Stimulated activated CD8-positive, alpha-beta memory T cell treated with anti-CD3 and anti-CD28 coated beads, Interleukin-4, amount 100 ng/mL, for 1 hour (primary cell): ENCODE measurements at places on chromosomes 12 and 14.

DNA sequence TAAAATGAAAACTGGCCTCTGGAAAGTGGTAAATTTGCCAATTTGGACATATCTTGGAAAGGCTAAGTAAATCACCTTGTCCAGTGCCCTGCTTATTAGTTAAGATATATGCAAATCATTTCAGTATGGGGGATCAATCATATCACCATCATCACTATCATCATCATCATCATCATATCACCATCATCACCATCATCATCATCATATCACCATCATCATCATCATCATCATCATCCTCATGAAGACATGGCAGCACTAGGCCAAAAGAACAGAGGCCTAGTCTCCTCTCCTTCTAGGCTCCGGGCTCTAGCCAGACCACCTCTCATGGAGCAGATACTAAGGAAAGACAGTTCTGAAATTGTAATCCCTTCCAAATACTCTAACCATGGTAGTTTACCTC is 20.3 kb downstream of the OTX2 start:
- no peak for DNase-seq

GRCh38 chr14:78902010-78902623 is 731.9 kb downstream of the NRXN3 start:
- no peak for DNase-seq

DNA sequence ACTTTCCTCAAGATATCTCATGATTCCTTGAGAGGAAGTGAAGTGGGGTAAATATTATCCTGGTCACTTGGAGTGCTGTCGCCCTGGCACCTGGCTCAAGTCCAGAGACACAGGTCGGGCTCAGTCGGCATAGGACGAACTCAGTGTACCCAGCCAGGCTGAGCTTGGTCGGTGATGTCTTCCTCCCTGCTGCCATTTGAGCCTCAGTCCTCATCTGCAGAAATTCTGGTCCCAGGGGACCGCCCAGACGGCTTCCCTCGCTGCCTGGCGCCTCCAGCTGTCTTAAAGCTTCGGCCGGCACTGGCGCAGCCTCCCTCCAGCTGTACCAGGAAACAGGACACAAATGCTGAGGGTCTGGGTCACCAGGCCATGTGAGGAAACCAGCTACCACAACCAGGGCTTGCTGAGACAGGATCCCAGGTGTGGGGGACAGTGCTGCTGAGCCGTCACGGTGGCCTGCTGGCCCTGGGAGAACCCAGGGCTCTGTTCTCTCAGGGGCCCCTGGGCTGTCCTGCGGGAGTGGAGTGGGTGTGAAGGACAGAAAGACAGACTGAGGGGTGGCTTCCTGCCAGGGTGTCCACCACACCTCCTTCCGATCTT is 5.0 kb upstream of the KLC1 start:
- no peak for DNase-seq

DNA sequence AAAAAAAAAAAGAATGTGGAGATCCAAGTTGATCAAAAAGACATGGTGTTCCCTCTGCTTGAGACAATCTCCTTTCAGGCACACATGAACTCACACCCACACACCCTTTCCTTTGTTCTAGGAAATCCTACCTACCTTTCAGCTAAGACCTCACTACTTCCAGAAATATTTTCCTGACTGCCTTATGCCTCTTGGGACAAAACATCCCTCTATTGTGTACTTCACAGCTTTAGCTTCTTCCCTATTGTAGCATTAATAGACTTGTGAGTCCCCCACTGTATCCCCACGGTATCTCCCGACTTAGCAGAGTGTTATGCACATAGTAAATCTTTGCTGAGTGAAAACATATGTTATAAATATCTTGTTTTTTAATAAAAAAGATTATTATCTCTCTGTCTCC is 44.9 kb upstream of the AEBP2 start:
- DNase-seq = no peak

DNA sequence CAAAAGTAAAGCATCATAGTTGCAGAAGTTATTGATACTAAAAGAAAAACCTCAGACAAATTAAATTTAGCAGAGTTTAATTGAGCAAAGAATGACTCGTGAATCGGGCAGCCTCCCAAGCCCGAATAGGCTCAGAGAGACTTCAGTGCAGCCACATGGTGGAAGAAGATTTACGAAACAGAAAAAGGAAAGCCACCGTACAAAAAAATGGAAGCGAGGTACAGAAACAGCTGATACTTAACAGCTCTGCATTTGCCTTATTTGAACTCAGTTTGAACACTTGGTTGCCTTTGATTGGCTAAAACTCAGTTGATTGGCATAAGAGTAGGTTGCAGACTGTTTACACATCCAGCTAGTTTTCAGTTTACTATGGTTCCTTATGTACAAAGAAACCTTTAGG is 12.9 kb downstream of the TTC9 start:
- DNase-seq = no peak

- DNase-seq = no peak
Observed at GRCh38 chr14:100132903-100133510, 26.4 kb downstream of the DEGS2 start.

GRCh38 chr12:92065639-92066038 is 80.0 kb downstream of the BTG1 start:
- no peak for DNase-seq

DNA sequence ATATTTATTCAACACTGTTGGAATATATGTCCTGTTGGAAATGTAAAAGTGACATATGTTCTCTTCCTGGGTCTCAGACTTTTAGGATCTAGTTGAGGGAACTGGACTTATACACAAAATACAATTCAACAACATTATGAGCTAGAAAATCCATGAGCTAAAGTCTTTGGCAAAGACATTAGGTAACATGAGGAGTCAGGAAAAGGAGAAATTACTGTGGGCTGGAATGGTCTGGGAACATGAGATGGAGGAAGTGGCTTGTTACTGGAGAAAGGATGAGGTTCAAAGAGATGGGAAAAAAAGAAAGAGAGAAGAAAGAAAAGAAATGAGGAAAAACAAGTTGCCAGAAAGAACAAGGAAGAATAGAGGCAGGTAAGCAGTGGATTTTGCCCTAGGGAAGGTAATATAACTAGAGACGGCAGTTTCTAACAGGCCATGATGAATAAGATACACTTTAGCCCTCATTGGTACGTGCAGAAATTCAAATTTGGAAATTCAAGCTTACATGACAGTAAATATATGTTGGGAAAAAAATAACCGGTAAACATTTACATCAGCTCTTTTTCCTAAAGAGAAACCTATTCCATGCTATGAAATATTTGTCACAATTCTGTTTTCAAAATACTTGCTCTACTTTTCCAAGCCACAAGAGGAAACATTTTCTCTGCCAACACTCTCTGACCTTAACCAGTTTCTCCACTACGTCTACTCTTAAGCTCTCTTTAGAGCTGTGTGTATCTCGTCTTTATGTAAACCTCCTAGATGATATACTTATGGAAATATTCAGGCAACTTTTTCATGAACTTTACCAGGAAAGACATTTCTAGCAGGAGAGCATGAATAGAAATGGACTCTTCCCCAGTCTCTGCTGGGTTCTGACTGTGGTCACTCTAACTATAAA is 268.8 kb upstream of the BTG1 start:
- DNase-seq = no peak

GRCh38 chr14:94180655-94181271 is 6.6 kb downstream of the PPP4R4 start:
- no peak for DNase-seq

- no peak for DNase-seq
Observed at GRCh38 chr14:52241087-52241793, 26.3 kb upstream of the PTGDR start.

GRCh38 chr12:19709889-19710288 is 270.6 kb downstream of the AEBP2 start:
- DNase-seq = no peak

DNA sequence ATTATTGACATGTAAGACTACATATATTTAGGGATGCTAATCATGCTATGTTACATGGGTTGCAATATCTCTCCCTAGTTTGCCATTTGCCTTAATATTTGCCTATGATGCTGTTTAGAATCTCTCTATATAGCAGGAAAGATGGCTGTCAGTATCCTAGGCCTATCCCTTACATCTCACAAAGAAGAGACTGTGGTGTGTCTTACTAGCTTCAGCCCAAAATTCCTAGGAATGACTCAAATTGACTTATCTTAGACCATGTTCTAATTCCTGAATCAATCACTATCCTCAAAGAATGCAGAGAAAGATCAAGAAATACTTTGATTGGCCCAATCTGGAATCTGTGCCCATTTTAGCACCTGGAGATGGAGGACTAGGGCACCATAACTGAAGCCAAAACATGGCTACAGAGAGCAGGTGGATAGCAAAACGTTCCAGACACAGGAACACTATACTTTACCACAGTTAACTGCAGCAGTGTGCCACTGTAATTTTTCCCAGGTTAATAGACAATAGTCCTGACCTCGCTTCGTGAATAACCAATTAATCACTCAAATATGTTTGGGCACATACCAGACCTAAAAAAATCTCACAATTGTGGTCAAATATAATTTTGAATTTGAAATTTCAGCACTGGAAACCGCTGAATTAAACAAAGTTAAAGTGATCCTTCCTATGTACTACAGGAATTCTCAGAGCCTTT is 32.7 kb upstream of the GLIPR1 start:
- DNase-seq = no peak

DNA sequence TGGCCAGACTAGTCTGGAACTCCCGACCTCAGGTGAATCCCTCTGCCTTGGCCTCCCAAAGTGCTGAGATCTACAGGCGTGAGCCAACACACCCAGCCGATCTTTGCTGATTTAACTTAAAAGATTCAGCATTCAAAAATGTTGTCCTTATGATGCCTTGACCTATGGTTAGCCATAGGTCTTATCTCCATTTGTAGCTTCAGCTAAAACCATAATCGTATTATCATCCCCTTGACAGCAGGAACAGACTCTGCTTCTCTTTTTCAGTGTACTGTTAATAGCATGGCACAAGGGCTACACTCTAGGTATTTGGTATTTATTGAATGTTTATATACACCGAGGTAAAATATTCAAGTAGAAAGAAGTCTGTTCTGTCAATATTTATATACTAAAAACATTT is 15.3 kb downstream of the CCDC62 start:
- no peak for DNase-seq

- no peak for DNase-seq
Observed at GRCh38 chr14:68293404-68293803, 473.8 kb downstream of the RAD51B start.

- no peak for DNase-seq
Observed at GRCh38 chr14:84409435-84409834, 1120.5 kb upstream of the FLRT2 start.

DNA sequence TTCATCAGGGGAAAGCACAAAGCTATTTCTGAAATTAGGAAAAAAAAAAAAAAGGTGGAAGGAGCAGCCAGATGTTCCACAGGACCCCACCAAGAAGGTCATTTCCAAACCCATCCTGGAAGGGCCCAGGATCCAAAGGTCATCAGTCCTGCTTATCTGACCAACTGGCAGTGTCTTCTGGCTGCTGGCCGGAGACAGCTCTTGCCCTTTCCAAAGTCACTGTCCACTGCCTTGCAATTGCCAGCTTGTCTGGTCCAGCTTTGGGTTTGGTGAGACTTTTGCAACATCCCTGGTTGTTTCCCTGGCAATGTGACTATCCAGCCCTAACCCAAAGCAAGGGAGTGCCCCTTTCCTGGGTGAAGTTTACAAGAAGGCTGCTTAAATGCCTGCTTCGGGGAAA is 18.9 kb upstream of the HSPB8 start:
- no peak for DNase-seq

DNA sequence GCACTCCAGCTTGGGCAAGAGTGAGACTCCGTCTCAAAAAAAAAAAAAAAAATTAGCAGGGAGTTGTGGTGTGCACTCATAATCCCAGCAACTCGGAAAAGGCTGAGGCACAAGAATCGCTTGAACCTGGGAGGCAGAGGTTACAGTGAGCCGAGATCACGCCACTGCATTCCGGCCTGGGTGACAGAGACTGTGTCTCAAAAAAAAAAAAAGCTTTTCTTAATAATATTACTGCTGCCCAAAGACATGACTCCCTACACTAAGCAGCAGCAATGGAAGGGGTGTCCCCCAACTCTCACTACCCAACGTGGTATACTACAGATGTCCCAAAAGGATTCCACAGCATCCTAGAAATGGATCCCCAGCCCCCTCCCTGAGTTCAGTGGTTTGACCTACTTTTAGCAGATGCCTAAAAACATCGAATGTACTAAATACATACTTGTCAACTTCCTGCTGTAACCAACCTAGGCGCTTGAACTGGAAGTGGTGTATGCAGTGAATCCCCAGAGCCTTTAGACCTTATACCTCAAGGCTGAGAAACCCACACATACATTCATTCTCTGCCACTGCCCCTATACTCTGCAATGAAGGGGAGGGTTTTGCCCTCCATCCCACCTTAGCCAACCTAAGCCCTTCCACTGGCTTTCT is 8.5 kb upstream of the FKBP11 start:
- no peak for DNase-seq

DNA sequence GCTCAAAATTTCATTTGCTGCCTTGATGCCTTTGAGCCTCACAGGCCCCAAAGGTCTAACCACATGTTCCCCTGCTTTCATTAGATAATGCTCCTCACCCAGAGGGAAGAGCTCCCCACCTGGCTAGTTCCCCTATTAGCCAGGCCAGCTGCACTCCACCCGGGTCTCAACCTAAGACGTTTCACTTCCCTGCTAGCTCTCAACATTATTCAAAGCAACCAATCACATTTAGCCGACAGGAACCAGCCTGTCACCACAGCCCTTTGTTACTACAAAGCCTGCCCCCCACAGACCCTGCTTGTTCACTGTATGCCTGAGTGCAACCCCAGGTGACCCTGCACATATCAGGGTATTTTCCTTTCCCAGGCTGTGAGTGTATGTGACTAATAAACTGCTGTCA is 78.6 kb downstream of the SLC15A5 start:
- DNase-seq = no peak

- no peak for DNase-seq
Observed at GRCh38 chr12:123126294-123127181, 24.4 kb downstream of the PITPNM2 start.

DNA sequence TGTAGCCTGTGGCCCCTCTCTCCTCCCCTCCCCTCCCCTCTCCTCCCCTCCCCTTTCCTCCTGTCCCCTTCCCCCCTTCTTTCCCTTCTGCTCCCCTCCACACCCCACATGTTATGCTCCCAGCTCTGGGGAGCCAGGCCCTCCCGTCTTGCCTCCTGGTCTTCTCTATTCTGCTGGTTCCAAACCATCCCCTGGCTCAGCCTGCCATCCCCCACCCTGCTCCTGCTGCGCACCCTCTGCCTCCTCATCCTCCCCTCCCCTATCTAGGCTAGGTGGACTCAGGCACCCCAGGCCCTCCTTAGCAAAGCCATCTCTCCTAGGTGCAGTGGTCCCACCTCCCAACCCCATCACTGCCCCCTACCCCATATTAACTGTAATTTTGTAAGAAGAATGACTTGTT is 99.5 kb downstream of the CALM1 start:
- DNase-seq = no peak
